ENCODE measurements at places on chromosomes 6 and 20.

DNA sequence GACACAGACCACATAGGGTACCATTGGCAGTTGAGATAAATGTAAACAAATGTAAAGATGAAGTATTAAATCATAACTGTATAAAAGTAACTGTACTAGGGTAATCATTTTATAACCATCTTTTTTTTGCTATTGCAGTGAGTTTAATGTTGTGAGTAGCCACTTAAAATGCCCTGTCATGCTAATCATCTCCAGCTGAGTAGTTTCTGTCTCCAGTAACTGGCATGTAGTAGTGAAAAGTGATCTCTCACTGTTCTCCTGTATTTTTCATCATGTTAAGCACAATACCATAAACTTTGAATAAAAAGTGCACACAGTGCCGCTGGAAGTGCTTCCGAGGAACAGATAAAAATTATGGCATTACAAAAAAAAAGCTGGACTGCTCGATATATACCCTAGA is 45.0 kb upstream of the OPRM1 start:
- DNase-seq: no peak

GRCh38 chr20:25685276-25686080 is 11.2 kb downstream of the ZNF337 start:
- no peak for DNase-seq

GRCh38 chr20:51612896-51613295 is 70.4 kb upstream of the NFATC2 start:
- no peak for DNase-seq

DNA sequence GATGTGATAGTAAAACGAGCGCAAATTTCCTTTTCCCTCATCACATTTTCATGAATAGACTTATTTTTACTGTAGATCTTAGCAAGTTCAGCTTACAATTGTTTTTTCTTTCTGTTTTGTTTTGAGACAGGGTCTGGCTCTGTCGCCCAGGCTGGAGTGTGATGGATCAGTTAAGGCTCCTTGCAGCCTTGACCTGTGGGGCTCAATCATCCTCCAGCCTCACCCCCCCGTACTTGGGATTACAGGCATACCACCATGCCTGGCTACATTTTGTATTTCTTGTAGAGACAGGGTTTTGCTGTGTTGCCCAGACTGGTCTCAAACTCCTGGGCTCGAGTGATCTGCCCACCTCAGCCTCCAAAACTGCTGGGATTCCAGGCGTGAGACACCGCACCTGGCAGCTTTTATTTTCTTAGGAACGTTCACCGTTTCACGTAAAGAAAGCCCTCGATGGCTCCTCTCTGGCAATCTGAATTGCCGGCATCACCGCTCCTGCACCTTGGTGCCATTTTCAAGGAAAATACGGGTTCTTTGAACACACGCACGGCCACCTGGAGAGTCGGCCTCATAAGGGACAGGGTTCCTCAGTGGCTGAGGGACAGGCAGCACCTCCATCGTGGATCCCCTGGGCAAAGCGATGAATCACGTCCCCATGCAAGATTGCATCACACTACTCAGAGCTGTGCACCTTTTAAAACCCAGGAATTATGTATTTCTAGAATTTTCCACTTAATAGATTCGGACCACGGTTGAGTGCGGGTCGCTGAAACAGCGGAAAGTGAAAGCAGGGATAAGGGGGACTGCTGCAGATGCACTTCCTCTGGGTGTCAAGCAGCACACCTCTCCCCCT is 78.7 kb downstream of the IRF4 start:
- DNase-seq: no peak

GRCh38 chr6:15073883-15074465 is 171.9 kb upstream of the JARID2 start:
- DNase-seq: no peak

- no peak for DNase-seq
These were observed at the start of gene PTCRA for GRCh38 chr6:42915732-42916131. Gene PTCRA, plus strand, starts transcription at chr6:42916053. Its CDS starts 17 bp downstream, at chr6:42916070.

DNA sequence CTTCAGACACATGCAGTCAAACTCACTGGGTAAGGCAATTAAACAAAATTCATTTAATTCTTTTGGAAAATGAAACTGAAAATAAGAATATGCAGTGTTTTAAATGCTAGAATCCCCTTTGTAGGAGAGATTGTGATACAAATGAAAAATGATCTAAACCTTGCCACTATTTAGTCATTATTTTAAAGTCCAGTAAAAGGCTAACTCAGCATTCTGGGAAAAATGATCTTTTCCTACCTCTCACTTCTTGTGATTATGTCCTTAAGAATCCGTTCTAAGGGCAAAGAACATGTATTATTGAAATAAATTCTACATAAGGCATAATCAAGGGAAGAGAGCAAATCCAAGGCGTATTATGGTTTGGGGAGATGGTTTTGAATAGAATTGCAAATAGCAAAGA is 46.4 kb downstream of the TINAG start:
- DNase-seq: no peak

DNA sequence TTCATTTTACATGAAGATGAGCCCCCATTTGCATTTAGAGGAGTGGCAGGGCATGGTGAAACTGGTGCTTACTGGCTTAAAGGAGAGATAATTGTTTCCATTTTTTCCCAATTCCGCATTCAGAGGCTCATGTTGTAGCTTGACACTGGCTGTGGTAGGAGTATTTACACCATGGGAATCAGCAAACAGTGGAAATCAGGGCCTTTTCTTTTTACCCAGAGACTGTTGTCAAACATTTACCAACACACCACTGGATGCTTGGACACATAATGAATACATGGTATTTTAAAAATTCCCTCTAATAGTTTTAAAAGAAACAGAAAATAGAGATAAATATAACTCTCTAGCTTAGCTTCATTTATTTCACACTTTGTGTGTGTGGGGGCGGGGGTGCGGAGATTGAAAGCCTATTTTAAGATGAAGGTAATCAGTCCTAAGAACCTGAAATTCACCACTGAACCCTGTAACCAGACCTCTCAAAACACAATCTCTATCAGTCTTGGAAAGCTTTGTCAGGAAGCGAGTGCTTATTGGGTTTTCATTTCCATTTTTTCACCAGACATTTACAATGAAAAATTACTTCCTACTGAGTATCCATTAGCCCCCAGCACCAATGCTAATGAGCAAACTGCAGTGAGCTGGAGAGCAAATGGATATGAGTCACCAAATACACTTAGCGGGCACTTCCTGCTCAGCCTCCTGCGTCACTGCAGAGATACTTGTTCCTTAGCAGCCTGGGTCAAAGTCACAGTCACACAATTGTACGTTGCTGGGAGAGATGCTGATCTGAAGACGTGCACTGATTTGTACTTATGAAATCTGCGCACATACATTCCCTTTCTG is 532.0 kb downstream of the BCKDHB start:
- peak; percentile 34 for DNase-seq

- no peak for DNase-seq
These were observed 29.9 kb downstream of the FBXO30 start for GRCh38 chr6:145784683-145785082.

DNA sequence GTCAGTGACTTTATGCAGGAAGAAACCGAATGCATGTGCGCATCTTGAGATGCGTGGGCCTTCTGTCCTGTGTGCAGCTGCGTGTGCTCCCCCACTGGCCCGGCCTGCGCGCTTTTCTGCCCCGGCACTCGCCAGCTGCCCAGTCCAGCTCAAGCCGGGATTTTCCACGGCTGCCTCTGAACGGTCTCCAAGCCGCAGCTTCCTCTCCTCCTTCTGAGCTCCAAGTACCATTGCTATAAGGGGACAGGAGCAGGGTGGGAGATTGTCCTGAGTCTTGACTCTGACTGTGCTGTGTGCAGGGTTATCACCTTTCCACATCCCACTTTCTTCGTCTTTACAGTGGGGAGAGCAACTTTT is 302.8 kb downstream of the THBS2 start:
- DNase-seq: no peak

- no peak for DNase-seq
These were observed 599.6 kb downstream of the EPM2A start for GRCh38 chr6:145135702-145136101.

DNA sequence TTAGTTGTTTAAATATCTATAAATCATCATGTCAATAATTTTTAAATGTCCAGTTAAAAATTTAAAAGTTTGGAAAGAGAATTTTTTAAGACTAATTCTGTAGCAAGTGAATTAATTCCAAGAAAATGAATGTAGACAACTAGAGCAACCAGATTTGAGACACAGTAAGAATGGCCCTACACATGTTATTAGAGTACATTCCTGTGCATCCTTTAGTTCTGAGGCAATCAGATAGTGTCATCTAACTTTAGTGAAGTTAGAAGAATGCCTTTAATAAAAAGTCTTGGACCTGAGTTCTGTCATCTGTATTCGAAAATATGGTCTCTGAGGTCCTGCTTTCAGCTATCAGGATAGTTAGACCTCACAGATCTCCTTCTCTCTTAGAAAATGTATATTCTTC is 63.7 kb downstream of the HIVEP2 start:
- DNase-seq: no peak

DNA sequence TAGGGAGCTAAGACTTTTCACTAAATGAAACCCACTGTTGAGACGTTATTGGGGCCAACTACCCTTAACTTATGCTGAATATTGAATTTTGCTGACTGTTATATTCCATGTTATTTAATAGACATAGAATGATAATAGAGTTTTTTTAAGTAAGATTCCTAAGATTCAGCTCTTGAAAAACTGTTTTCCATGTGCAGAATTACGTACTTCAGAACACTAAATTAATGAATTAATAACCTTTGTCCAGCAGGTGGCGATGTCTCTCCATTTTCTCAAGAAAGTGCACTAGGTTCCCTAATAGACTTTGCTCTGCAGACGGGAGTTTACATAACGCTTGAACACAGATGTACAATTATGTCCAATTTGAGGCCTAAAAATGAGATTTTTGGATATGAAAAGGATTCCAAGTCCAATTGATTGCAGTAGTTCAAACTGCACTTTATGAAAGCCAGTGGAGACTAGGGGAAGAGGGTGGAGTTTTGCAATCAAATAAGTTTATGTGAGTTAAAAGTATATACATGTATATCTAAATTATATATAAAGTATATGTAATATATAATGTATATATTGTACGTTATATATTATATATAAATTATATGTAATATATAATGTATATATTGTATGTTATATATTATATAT is 282.1 kb downstream of the UST start:
- DNase-seq: peak; percentile 91

- no peak for DNase-seq
These were observed 40.6 kb downstream of the NINL start for GRCh38 chr20:25544734-25545133.

DNA sequence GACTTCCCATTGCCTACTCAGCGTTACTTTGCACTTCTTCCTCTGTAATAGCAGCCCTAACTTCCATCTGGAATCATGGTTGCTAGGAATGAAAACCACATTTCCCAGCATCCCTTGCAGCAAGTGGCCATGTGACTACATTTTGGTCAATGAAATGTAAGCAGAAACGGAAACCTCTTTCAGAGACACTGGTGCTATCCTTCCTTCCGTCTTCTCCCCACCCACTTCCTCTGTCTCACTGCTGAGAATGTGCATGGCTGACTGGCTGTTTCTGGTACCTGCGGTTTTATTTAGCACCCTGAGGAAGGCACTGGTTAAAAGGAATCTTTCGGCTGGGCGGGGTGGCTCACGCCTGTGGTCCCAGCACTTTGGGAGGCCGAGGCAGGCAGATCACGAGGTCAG is 107.4 kb downstream of the SCML4 start:
- DNase-seq: no peak

DNA sequence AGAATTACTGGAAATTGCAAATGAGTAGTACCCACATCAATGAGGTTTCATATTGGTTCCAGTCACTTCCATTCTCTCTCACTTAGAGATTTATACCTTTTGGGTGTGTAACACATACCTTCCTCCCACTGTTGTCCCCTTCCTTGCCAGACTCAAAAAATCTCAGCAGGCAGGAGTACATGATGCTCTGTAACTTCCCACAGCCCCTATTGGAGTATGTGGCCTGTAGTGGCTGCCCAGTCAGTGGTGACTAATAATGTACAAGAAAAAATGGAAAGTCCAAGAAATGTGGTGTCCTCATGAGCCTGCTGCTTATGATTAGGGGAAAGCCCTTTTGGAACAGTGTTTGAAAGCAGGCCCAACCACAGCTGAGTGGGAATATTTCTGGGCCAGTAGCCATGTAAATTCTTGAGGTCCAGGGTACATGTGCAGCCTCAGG is 312.0 kb downstream of the ZFAND3 start:
- peak; percentile 86 for DNase-seq

- no peak for DNase-seq
These were observed 316.7 kb upstream of the MARCKS start for GRCh38 chr6:113540466-113540865.

GRCh38 chr20:7742479-7742878 is 197.8 kb downstream of the HAO1 start:
- DNase-seq: peak; percentile 30

DNA sequence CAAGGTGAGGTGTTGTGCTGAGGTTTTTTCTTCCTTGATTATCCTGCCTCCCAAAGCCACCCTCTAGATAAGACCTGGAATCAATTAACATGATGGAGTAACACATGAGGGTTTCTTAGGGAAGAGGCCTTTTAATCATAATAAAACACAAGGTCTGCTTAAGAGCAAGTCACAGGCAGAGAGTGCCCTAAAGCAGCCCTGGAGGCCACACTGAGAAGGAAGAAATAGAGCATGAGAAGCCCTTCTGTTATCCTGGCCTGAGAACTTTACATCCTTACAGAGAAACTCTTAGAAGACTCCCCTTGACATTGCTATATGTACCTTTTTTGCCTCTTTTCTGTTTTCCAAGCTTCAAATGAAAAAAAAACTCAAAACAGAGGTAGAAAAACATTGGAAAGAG is 132.3 kb downstream of the CEP57L1 start:
- no peak for DNase-seq

DNA sequence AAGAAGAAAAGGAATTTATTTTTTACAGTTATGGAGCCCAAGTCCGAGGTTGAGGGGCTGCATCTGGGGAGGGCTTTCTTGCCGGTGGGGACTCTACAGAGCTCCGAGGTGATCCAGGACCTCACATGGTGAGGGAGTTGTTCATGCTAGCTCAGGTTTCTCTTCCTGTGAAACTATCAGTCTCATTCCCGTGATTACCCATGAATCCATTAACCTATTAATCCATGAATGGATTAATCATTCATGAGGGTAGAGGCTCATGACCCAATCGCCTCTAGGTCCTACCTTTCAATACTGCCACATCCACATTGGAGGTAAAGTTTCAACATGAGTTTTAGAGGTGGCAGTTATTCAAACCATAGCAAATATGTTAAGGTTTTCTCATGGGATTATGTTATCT is 3.8 kb downstream of the DSE start:
- DNase-seq: no peak

All from AG09319 (cell line).